SIG-M5 (cell line): ENCODE measurements at places on chromosomes 12 and 14.

GRCh38 chr14:59983048-59983447 lies 63.1 kb downstream of the LRRC9 start:
- DNase-seq, result no peak

- DNase-seq, result no peak
Observed at GRCh38 chr14:24504425-24504950, 3.6 kb downstream of the CMA1 start.

- DNase-seq, result no peak
Observed at GRCh38 chr12:91064640-91065039, 6.8 kb upstream of the KERA start.

GRCh38 chr12:93883436-93884154 lies 206.4 kb downstream of the CRADD start:
- no peak for DNase-seq

GRCh38 chr12:127383281-127383680 lies 883.7 kb upstream of the TMEM132C start:
- DNase-seq, result no peak

DNA sequence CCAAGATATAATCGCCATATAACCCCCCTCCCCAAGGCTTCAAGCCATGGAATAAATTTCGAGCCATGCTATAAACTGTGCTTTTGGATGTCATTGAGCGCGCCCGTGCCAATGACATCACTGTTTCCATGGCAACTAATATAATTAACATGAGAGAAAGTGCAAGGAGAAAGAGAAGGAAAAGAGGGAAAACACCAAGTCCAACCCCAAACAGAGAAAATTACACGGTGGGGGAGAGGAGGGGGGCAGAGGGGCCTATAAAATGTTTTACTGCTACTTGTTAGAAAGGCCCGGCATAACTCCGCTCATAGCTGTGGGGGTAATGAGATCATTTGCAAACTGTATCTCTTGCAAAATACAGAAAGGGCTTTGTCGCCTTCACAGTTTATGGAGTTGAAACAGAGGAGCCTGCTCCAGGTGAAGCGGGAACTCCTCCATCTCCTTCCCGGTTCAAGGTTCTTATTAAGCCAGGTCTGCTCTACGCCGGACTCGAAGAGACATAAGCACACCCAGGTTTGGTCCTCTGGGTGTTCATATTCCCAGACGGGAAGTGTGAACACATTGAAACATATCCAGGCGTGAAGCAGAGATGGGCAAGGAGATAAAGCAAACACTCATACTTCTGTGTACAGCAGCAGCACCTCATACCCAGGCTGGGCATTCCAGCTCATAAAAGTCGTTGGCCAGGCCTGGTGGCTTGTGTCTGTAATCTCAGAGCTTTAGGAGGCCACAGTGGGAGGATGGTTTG lies 99.1 kb upstream of the MAP1LC3B2 start:
- no peak for DNase-seq

DNA sequence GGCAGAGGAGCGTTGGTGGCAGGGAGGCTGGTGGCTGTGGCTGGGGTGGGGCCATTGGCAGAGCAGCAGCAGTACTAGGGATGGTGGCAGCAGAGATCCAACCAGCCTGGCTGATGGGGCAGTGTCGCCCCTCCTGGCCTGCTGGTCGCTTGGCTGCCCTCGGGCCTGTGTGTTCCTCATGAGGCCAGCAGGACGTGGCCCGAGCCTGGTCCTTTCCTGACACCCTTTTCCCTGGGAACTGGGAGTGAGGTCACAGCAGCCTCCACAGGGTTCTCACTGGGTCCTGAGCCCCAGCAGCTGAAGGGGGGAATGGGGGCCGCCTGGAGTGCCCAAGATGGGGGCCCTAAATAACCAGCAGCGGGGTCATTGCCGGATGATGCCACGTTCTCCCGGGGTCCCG lies 46.1 kb downstream of the KIF26A start:
- DNase-seq, result no peak

GRCh38 chr12:51240971-51241370 lies 2.3 kb downstream of the DAZAP2 start:
- DNase-seq, result no peak

DNA sequence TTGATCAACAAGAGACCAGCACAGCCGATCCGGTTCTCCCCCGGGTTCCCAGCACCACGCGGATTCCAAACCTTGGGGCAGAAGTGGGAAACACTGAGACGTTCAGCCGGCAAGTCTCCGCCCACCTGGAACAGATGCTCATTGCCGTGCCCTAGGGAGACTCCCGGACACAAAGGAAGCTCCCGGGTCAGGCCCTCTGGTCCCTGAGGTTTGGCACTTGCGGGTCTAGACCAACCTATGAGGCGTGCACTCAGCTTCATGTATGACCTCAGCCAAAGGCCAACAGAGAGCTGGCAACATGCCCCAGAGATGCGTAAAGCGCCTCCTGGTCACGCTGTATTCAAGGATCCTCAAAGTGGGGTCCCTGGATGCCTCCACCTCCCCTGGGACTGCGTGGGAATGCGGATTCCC lies 2.5 kb downstream of the RIMBP2 start:
- DNase-seq, result no peak

GRCh38 chr14:68451696-68452373 lies 341.0 kb downstream of the ZFP36L1 start:
- DNase-seq, result no peak

DNA sequence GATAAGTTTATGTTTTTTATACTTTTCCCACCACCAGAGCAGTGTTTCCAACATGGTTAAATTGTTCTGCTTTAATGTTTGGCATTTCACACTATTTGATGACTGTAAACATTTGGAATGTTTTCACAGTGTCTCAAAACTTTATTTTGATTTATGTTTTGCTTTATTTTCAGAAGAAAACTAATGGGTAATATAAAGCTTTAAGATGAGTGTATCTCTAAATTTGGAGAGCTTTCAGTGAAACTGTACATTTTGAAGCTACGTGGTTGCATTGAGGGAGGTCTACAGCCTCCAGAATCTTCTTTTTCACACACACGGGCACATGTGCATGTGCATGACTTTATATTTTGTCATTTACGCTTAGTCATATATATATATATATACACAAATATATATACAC lies 10.7 kb downstream of the BICD1 start:
- DNase-seq, result no peak

DNA sequence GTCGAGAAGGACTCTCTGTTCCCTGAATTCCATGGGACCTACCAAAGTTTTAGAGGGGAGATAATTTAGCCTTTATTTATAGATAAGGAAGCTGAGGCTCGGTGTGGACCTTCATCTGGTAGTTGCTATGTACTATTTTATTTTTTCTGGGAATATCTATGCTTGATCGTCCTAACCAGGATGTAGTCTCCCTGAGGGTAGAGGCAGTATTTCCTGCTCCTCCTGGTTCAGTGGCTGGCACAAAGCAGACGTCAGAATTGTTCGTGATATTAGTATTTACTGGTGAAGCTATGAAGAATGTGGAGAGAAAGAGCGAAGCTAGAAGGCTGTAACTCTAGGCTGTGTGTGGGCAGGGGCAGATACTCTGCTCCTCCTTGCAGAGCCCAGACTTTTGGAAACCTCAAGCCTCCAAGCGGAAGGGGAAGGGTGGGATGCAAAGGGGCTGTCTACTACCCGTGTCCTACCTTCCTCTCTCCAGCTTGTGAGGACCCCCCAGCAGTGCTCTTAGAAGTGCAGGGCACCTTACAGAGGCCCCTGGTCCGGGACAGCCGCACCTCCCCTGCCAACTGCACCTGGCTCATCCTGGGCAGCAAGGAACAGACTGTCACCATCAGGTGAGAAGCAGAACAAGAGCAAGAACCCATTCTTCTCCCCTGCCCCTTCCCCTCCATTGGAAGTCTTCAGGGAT lies 1.4 kb downstream of the LRP10 start:
- no peak for DNase-seq

- no peak for DNase-seq
Observed at GRCh38 chr12:73308747-73309146, 1036.6 kb downstream of the TRHDE start.

- no peak for DNase-seq
Observed at GRCh38 chr14:73888460-73888725, 1.7 kb downstream of the ZNF410 start.

DNA sequence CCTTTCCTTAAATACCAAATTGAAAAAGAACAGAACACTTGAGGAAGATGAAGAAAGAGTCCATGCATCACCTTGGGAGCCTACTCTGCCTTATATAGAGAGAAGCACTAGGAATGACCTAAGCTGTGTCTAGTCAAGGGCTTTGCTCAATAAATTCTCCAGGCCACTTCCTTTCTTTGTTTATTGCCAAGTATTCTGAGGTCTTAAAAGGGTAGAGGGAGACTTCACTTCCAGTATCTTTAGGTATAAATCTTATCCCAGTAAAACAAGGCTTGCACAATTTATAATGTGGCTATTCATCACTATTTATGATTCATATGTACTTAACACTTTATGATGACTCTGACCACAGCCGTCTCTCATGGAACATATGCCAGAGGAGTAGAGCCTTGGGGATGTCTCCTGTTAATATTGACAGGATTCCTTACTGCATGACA lies 85.1 kb upstream of the ARHGAP5 start:
- no peak for DNase-seq

DNA sequence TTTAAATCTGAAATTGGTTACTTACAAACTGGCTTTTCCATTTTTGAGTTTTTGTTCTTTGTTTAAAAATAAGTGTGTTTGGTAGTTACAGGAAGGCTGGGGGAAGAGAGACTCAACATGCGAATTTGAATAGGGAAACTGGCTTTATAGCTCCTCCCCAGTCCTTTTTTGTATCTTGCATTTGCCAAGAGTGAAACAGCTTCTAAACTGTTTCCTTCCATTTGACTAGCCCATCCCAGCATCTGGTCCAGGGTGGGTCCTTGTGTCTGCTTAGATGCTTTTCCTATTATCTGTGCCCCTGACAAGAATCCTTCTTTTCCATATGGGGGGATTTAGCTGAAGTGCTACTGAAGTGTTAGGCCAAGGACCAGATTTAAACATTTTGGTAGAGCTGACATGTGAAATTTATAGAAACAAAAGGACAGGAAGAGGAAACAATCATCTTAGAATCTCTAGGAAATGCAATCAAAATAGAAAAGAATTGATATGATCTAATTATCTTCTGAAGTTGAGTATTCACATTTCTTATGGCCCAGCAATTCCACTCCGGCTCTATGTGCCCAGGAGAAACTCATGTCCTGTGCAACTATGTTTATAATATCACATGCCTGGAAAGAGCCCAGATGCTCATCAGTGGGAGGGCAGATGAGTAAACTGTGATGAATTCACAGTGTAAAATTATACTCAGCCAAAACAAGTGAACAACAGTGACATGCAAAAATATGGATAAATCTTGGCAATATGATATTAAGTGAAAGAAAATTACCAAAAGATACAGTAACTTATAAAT lies 7.4 kb downstream of the SMOC1 start:
- no peak for DNase-seq

DNA sequence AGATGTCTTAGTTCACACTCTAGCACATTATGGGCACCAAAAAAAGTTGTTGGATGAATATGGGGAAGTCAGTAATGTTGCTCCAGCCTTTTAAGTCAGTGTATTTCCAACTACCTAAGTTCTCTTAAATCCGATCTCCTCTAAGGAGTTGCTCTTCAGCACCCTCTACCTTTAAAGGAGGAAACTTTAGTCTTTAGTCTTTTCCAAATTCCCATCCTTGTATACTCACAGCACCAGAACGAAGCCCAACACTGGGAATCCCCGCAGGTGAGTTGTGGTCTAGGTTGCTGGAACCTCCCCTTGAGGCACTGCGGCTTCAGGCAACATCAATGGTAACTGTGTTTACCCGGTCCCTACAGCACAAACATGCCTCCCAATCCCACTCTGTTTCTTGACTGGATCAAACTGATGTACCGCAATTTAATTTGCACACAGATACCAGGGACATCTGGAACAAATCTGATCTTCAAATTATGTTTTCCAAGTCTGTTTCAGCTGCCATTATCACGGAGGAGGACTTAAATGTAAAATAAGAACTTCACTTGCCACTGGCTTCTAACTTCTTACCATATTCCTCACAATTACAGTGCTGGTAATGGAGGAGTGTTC lies 179.0 kb downstream of the FOXN3 start:
- no peak for DNase-seq

GRCh38 chr14:99224116-99224910 lies 47.7 kb downstream of the BCL11B start:
- DNase-seq, result no peak

DNA sequence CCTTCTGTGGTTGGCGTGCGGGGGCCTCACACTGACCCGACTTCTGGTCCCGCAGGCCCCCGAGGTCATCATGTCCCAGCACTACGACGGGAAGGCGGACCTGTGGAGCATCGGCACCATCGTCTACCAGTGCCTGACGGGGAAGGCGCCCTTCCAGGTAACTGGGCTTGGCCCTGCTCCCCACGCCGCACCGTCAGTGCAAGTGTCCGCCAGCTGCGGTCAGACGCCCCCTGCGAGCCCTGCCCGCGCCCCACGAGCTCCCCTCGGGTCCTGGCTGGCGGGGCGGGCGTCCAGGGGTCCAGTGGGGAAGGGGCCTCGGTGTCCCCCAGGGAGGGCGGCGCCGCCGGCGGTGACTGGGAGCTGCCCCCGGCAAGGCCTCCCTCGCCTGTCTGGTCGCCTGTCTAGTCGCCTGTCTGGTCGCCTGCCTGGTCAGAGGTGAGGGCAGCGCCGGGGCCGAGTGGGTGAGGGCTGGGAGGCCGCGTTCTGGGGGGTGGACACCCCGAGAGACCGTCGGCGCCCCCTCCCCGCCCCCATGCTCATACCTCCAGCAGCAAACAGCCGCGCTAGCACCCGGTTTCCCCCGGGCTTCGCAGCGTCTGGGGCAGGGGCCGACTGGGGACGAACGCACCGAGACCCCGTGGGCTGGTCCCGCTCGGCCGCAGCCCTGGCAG lies 14.8 kb downstream of the ULK1 start:
- DNase-seq, result no peak

DNA sequence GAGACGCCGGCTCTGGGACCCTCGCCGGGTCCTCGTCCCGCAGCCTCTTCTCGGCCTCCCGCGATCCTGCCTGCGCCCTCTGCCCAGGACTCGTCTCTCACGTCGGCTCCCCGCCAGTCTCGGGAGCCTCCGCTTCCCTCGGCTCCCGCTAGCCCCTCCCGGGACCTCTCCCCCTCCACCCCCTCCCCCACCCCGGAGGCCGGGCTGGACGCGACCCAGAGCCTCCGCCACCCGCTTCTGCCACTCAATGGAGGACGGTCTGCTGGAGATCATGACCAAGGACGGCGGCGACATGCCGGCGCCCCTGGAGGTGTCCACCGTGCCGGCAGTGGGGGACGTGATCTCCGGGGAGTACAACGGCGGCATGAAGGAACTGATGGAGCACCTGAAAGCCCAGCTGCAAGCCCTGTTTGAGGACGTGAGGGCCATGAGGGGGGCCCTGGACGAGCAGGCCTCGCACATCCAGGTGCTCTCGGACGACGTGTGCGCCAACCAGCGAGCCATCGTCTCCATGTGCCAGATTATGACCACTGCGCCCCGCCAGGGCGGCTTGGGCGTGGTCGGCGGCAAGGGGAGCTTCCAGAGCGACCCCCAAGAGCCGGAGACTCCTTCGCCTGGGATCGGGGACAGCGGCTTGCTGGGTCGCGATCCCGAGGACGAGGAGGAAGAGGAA lies 568 bp downstream of the CCDC184 start:
- no peak for DNase-seq

GRCh38 chr12:68113644-68114043 lies 45.9 kb downstream of the IFNG start:
- DNase-seq, result no peak
